ENCODE measurements at places on chromosomes 2 and 18.

DNA sequence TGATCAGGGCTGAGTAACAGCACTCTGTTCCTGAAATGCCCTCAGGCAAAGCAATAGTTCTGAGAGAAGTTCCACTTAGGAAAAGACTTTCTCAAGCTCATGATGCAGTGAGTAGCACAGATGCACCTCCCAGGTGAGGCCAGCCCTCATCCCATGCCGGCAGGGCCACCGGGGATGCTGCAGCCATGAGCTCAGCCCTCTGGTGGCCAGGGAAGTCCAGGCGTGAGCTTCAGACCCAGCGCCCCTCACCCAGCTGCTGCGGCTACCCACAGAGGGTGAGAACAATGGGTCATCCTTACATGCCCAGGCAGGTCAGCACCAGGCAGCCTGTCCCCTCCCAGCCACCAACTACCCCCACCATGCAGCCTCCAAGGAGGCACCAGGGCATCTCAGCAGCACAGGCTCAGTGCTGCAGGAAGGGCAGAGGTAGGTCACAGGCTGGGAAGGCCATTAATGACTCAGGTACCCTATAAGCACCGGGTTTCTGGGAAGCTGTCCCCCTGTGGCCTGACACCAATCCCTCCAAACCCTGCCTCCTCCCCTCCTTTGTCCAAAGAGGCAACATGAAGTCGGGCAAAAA is 50.6 kb downstream of the TTC32 start:
- DNase-seq = peak; percentile 25

- no peak for DNase-seq
Measured at GRCh38 chr2:160197587-160197986, 2.5 kb downstream of the ITGB6 start.

GRCh38 chr2:100178864-100179263 is 36.5 kb upstream of the AFF3 start:
- DNase-seq = no peak

- no peak for DNase-seq
Measured at GRCh38 chr2:119922699-119923098, 90.2 kb upstream of the EPB41L5 start.

- no peak for DNase-seq
Measured at GRCh38 chr2:239269916-239270315, 130.9 kb downstream of the HDAC4 start.

DNA sequence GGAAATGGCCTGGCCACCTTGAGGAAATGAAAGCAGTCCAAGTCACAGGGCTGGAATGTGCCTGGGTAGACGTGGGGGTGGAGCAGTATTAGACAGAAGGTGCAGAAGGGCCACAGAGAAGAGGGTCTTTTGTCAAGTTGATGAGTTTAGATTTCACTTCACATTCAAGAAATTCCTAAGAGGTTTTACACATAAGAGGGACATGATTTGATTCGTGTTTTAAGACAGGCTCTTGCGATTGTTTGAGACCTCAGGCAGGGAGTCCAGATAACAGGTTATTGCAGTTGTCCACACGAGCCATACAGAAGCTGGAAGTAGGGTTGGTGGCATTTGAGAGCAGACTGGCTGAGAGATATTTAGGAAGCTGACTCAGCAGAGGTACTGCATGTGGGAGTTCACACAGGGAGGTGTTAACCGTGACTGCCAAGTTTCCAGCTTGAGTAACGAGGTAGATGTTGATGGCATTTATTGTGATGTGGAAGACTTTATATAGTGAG is 64.6 kb downstream of the NEB start:
- DNase-seq = no peak

DNA sequence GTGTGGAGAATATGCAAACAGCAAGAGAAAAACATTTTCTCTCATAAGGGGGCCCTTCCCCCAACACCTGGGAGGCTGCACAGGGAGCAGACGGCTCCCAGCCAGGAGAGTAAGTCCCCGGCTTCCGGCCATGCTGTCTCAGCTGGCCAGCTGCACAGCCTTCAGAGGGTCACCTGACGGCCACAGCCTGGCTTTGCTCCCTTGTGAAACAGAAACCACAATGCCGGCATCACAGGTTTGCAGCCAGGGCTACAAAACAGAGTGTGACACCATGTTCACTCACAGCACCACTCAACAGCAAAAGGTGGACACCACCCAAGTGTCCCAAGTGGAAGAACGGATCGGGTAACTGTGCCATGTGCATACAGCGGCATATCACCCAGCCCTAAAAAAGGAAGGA is 86.9 kb upstream of the GPC1 start:
- no peak for DNase-seq

GRCh38 chr18:77366720-77367641 is 117.3 kb downstream of the GALR1 start:
- no peak for DNase-seq

DNA sequence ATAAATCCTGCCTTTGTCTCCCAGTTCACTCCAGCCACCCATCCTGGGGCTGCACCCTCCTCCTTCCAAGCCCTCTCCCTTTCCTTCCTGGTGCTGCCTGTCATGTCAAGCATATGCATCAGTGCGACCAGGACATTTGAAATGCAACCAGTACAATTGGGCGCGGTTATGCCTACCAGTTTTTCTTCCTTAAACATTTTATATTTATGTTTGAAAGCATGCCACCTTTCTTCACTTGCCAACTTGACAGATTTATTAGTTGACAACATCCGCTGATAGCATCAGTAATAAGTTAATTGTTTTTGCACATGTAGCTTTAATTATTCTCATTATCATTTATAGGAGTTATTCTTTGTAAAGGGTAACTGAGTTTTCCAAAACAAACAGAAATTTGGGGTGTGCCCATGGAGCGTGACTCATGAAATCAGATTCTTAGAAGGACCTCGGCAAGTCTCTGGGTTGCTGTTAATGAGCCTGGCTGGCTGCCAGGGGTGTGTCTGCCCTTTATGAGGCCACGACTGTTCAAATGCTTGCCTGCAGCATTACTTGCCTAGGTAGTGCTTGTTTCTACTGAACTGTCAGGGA is 32.8 kb upstream of the IL1B start:
- DNase-seq = no peak

- no peak for DNase-seq
Measured at GRCh38 chr2:121211689-121212151, 73.3 kb downstream of the TFCP2L1 start.

DNA sequence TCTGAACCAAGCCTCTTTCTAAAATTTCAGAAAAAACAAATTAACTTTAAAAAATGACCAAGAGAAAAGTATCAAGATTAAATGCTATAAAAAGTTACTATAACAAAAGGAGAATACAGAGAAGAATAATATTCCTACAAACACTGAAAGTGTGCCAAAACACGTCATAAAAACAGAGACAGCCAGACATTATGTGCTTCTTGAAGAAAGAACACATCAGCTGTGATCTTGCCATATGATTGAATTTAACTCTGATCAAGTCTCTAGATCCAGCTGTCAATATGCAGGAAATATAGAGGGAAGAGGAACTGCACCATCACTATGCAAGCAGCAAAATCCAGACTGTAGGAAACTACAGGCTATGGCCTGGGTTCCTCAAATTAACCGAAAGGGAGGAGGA is 33.7 kb upstream of the COL5A2 start:
- no peak for DNase-seq
